ENCODE measurements at places on chromosomes 2 and 18.

DNA sequence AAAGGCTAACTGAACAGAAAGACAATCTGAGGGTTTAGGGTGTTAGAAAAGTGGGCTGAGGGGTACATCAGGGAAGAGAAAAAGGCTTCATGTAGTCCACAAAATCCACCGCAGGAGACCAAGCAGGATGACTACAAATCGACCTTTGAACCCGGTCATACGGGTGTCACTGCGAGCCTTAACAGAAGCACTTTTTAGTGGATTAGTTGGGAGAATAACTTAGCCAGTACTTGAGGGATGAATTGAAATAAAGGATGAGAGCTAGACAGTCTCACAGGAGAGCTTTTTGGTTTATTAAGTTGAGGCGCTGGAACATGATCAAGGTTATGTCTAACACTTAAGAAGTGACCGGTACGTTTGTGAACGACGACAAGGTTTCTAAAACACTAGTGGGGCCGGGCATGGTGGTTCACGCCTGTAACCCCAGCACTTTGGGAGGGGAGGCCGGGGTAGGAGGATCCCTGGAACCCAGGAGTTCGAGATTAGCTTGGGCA lies 217.7 kb downstream of the MCFD2 start:
- no peak for DNase-seq

DNA sequence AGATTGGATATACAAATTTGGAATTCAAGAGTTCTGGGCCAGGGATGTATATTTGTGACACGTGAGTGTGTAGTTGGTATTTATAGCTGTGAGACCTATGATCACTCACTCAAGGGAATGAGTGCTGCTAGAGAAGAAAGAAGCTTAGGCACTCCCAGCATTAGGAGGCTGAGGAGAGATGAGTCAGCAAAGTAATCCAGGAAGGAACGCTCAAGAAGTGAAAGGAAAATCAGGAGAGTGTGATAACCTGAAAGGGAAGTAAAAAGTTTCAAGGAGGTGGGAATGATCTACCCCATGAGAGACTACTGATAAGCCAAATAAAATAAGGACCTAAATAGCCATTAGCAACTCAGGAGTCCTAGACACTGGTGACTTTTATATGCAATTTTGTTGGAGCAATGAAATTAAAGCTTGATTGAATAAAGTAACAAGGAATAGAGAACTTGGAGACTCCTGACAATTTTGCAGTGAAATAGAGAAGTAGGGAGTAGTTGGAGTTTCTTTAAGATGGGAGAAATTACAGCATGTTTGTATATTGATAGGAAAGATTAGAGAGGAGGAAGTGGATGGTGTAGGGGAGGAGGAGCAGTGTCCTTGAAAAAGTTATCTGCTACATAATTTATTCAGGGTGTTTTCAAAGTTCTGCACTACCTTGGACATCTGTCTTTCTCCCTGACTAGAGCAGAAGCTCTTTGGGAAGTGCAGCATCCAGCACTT lies 89.9 kb downstream of the UBE2E3 start:
- DNase-seq: no peak

DNA sequence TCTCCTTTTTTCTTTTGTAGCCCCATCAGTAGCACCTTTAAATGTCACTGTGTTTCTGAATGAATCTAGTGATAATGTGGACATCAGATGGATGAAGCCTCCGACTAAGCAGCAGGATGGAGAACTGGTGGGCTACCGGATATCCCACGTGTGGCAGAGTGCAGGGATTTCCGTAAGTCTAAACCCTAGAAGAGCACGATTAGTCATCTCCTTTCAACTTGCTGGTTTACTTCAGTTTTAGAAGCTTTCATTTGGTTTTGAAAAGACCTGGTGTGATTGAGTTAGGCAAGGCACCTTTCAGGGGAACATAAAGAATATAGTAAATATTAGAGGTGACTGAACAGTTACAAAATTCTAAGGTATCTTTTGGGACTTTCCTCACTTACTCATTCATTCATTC lies 72.2 kb upstream of the TMEM87B start:
- DNase-seq: no peak

DNA sequence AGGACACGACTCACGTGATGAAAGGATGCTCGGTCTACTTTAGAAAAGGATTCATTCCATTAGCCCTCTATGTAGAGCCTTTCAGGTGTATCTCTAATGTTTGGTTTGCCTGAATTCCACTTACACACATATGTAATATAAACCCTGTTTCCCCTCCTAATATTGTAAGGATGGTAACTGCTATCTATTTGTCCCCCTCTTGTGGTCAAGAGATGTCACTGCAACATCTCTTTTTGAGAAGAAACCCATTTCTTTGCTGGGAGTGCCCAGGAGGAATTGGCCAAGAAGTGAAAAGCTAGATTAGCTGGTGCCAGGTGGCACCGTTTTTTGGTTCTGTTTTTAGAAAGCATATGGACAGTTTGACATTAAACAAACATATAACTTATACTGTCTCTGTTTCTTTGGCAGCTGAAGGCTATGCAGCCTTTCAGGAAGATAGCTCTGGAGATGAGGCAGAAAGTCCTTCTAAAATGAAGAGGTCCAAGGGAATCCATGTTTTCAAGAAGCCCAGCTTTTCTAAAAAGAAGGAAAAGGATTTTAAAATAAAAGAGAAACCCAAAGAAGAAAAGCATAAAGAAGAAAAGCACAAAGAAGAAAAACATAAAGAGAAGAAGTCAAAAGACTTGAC lies 41.2 kb downstream of the RALBP1 start:
- no peak for DNase-seq

DNA sequence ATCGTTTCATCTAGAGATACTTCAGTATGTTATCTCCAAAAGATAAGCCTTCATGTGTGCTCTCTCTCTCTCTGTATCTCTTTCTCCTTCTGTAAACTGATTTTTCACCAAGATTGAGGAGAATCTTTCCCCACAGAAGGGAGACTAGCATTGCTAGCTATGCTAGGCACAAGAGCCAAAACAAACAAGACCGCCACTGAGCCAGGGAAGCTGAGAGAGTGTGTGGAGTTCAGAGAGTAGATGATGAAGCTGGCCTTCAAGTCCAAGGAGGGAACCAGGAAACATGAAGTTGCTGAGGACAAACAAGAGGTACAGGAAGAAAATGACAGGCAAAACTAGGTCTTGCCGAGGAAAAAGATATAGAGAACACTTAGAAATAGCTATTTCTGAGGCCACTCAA lies 23.4 kb downstream of the DAPL1 start:
- no peak for DNase-seq

- no peak for DNase-seq
Measured at GRCh38 chr2:199818754-199819153, 32.2 kb downstream of the FTCDNL1 start.

DNA sequence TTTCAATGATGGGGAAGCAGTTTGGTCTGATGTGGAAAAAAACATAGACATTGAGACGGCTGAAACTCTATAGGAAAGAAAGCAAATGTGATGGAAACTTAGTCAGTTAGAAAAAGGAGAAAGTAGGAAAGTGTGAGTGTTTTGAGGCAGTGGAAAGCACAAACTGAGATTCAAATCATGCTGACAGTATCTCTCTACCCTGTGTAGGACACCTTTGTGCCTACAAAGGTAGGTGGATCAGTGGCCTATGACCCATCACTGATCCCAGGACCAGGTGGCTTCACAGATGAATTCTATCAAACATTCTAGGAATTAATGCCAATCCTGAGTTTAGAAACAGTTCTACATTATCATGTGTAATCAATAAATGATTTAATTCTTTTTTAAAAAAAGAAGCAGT lies 57.1 kb downstream of the CD226 start:
- no peak for DNase-seq

GRCh38 chr2:100614455-100615000 lies 51.7 kb downstream of the PDCL3 start:
- DNase-seq: no peak

- no peak for DNase-seq
Measured at GRCh38 chr2:207633686-207634085, 8.5 kb upstream of the METTL21A start.

DNA sequence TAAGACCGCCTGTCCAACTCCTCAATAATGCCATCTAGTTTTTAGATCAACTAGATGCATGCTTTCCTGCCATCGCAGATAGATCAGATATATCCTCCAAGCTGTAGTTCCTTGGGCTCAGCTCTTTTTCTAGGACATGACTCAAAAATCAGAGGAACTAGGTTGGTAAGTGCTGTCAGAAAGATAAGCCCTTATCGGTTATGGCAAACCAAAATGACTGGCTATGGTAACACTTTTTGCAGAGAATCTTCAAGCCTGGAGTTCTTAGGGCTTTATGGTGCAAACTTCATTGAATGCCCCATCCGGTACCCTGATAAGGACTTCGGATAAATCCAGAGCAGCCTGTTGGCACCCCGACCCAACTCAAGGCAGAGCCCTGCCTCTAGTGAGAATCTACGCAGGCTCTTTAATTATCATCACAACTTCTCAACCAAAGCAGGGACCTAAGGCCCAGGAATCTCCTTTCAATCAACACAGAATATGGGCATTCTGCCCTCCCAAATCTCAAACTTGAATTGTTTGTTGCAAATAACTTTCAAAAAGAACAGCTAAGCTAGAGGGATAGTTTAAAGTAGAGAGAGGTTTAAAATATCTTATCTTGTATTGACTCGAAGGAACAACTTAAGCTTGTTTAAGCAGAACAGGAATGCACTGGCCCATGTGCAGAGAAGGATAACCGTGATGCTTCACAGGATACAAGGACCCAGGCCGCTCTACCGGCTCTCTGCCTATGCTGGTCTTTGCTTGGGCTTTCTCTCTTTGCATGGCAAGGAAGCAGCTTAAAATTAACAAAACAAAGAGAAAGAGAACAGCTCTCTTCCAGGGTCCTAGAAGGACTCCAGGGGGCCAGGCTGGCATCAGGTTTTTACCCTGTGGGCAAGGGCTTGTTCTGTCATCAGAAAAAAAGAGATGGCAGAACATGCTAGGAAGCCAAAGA lies 3.4 kb upstream of the CYP1B1 start:
- no peak for DNase-seq

GRCh38 chr2:237297421-237298150 lies 116.4 kb downstream of the COL6A3 start:
- DNase-seq: no peak

DNA sequence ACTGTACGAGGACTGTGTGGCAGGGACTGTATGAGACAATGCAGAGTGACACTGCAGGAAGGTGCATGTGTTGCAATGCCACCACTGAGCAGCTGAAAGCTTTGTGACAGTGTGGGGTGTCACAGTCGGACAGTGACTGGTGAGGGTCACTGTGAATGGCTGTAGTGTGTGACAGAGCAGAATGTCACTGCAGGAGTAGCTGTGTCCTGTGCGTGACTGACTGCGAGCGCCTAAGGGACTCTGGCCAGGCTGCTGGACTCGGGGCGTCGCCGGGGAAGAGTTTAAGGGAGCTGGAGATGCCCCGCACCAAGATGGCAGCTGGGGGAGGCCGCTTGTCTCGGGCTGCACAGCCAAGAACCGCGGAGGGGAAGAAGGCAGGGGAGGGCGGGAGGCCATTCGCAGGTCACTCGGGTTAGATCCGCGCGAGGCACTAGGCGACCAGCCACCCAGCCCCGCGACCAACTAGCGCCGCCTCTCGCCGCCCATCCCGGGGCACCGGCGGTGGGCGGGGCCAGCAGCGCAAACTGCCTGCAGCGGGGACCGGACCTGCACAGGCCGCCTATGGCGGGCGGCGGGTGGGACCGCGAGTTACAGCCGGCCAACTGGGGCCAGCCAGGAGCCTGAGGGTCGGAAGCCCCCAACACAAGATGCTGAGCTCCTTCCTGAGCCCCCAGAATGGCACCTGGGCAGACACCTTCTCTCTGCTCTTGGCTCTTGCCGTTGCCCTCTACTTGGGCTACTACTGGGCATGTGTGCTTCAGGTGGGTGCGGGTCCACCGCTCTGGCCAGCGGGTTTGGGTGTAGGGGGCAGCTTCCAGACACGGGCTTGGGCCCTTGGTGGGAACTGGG lies at the start of gene ABHD1:
ABHD1 (plus strand) TSS at position 514 of the 849 bp plus-strand sequence; CDS start at position 648, 134 bp downstream.
- peak; percentile 53 for DNase-seq

DNA sequence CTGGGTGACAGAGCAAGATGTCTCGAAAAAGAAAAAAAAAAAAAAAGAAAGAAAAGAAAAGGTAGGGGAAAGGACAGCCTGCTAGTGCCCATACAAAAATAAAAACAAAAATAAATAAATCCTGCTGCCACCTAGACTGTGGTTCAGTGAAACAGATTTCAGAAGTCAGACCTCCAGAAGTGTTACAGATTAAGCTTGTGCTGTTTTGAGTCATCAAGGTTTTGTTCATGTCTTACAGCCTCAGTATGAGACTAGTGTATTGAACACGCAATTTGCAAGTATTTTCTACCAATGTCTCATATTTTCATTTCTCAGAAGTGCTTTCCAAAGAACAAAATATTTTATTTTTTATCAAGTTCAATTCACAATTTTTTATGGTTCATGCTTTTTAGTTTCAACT lies 720.4 kb upstream of the GYPC start:
- no peak for DNase-seq

DNA sequence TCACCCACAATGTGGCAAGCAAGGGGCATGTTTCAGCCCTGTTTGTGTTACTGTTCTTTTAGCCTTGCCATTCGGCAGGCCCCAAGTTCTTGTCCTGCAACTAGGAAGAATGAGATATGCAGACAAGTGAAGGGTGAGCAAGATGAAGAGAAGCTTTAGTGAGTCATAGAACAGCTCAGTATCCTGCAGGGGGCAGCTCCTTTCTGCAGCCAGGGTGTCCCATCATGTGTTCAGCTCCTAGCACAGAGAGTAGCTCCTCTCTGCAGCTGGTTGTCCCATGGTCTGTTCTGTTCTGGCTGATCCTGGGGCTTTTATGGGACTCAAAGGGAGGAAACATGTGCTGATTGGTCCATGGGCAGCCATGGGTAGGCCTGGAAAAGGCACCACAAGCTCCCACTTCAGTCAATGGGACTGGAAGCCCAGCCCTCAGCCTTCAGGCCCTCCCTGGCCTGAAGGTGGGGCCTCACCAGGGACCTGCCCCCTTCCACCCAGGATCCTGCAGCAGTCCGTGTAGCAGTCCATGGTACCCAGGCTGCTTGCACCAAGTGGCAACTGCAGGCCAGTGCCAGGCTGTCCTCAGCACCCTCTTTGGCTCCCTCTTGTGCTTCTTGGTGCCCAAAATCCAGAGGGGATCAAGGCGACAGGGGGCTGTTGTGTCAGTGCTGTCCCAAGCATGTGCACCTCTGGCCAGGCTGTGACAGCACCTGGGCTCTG lies 326.4 kb downstream of the NR4A2 start:
- no peak for DNase-seq

GRCh38 chr2:217947383-217948350 lies 55.1 kb downstream of the TNS1 start:
- peak; percentile 80 for DNase-seq

DNA sequence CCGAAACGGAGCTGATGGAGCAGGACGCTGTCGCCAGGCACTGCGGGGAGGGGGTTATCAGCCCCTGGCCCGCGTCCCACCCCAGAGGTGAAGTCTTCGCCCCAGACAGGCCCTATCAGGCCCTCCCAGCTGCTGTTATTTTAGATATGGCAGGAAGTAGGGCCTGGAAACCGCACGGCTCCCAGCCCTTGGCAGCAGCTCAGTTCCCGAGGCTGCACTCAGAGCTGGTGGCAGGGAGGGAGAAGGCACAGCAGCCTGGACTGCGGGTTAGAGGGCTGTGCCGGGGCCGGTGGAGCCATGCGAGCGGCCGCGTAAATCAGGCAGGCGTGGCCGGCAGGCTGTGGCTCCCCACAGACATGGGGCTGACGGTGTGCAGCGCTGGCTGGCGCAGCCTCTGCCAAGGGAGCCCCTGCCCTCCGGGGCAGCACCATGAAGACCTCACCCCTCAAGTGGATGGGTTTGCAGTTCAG lies 111.4 kb downstream of the NFATC1 start:
- DNase-seq: peak; percentile 27

- no peak for DNase-seq
Measured at GRCh38 chr18:34258176-34258575, 33.5 kb upstream of the NOL4 start.

Measured in posterior cingulate gyrus (tissue), 11 donors.